ENCODE measurements at places on chromosomes 6 and 20.

- DNase-seq, result no peak
Observed at GRCh38 chr20:1870792-1871550, 24.2 kb upstream of the SIRPA start.

GRCh38 chr20:48908656-48909319 lies 12.7 kb upstream of the ARFGEF2 start:
- no peak for DNase-seq

DNA sequence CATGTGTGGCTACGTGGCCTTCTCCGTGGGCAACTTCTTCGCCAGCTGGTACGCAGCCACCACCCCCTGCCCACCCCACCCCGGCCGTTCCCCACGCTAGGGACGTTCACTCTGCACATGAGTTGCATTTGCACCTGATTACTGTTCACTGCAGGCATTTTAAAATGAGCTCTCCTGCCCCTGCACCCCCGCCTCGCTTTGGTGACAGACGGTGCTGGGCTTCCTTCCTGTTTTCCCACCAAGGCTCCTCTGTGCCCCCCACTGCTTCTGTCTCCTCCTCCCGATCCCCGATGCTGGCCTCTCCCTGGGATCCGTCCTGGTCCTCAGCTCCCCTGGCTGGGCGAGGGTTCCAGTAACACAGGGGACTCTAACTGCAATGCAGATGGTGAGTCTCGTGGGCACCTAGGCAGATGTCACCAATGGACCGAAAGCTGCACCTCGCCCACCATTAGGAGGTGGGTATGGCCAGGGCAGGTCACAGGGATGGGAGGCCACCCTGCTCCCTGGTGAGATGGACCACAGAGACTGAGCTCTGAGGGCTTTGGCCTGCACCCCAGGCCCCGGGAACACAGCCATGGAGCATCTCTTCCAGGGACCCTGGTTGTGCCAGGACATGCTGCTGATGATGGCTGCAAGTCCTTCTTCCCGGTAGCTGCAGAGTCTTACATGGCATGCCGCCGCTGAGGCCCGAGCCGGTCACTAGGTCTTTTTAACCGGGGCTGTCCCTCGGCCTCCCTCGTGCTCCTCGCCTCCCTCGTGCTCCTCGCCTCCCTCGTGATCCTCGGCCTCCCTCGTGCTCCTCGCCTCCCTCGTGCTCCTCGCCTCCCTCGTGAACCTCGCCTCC lies 3.8 kb downstream of the UNC93A start:
- DNase-seq, result no peak

- DNase-seq, result no peak
Observed at GRCh38 chr6:134434019-134434942, 116.4 kb upstream of the SGK1 start.

- DNase-seq, result no peak
Observed at GRCh38 chr6:142413111-142413510, 111.3 kb downstream of the ADGRG6 start.

DNA sequence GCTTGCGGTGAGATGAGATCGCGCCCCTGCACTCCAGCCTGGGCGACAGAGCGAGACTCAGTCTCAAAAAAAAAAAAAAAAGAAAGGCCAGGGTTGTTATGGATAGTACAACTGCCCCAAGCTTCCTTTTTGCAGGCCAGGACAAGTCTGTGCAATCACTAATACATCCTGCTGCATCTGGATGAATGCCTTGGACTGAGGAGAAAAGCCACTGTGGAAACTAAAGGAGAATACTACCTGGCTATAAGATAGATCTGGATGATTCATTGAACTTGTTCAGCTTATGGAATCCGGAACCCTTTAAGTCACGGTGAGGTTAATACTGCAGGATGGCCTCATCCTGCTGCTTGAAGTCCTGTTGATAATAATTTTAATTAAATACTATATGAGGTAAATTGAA lies 278.2 kb downstream of the TFAP2A start:
- DNase-seq, result no peak

- DNase-seq, result no peak
Observed at GRCh38 chr6:89009624-89010059, 46.2 kb upstream of the RNGTT start.
